Suprapubic skin (tissue), 4 donors: ENCODE measurements at places on chromosomes 2 and 18. TPM values are rescaled to one million over a fixed set of nuclear protein-coding genes. Genes with fewer than 3 reads are reported as not detected.

Gene DAW1
- total RNA-seq, result not detected

Gene SERPINB3
- 1.5 TPM for total RNA-seq

Gene INHA
- 0.34 TPM for total RNA-seq

Gene ASB3
- total RNA-seq, result 14.5 TPM

Gene ACVR1C
- 0.64 TPM for total RNA-seq

Gene SRD5A2
- not detected for total RNA-seq

Gene VSNL1
- 18.8 TPM for total RNA-seq

Gene C2orf72
- total RNA-seq, result 4.5 TPM

Gene RAD51AP2
- total RNA-seq, result 0.11 TPM

Gene NRP2
- 6.0 TPM for total RNA-seq

Gene PLB1
- 21.6 TPM for total RNA-seq

Gene CD207
- total RNA-seq, result 81.3 TPM

Gene AQP12A
- total RNA-seq, result not detected

Gene GCKR
- 0.56 TPM for total RNA-seq

Gene SLC30A3
- total RNA-seq, result not detected

Gene OTOS
- not detected for total RNA-seq

Gene TMEM178A
- total RNA-seq, result 1.6 TPM

Gene GAL3ST2
- not detected for total RNA-seq

Gene FEV
- total RNA-seq, result not detected

Gene TMEM163
- not detected for total RNA-seq

Gene TGFBRAP1
- total RNA-seq, result 36.2 TPM

Gene CD302
- total RNA-seq, result 18.2 TPM

Gene PDCD1
- total RNA-seq, result not detected

Gene RNF144A
- total RNA-seq, result 11.3 TPM

Gene ADGRF3
- not detected for total RNA-seq

Gene FHOD3
- 17.8 TPM for total RNA-seq

Gene DIPK1C
- 3.6 TPM for total RNA-seq

Gene AKAIN1
- not detected for total RNA-seq
